ENCODE measurements at places on chromosomes 11 and 22.

DNA sequence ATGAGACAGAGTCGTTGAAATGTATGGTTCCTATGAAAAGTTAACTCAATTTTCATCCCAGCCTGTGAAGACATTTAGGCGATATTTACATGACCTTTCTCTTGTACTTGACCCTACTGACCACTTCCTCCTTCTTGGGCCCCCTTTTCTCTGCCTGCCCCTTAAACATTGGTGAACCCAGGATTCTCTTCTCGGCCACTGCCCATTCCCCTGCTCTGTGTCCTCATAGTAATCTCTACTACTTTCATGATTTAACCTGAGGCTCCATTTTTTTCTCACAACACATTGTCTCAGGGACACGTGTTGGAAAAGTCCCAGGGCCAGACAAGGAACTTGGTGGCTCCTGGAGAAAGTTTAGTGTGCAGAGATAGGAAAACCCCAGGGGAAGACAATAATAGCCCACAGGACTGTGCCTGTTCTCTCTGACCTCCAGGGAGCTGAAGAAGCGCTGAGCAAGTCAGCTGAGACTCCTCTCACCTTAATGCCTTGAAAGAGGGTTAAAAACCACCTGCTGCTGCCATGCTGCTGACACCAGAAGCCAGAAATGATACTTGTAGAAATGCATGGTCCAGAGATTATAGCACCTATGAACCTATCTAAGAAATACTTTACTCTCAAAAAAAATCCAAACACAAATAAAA is 42.5 kb upstream of the SPATA19 start:
- H3K4me1 ChIP-seq = no peaks in the 10 kb centered on the region
- no peaks in the 10 kb centered on the region for H3K36me3 ChIP-seq
- no peak for DNase-seq
- no peak overlapping the region for H3K27ac ChIP-seq
- H3K4me3 ChIP-seq = no peak overlapping the region
- H3K27me3 ChIP-seq = no peaks in the 10 kb centered on the region

DNA sequence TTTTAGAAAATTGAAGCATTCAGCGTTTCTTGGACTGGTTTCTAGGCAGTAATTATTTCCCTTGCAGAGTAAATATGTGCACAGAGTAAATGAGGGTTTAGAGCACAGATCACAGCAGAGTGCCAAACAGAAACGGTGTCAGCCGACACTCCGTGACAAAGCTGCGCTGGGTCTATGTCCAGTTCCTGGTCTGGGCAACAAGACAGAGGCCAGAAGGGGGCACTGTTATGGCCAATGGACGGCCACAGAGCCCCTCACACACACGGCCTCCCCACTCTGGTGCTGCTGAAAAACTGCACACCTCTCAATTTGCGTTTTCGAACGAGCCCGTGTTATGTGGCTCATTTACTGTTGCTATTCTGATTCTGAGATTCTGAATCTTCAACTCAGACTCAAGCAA is 180.7 kb downstream of the MPPED1 start:
- no peak overlapping the region for H3K4me3 ChIP-seq
- no peaks in the 10 kb centered on the region for H3K27me3 ChIP-seq
- no peaks in the 10 kb centered on the region for H3K36me3 ChIP-seq
- H3K4me1 ChIP-seq = no peaks in the 10 kb centered on the region
- H3K27ac ChIP-seq = no peak overlapping the region
- DNase-seq = no peak

- H3K4me1 ChIP-seq = peaks cover 6% of the 10 kb centered on the region
- peaks cover 10% of the 10 kb centered on the region for H3K36me3 ChIP-seq
- H3K27ac ChIP-seq = no peak overlapping the region
- no peaks in the 10 kb centered on the region for H3K27me3 ChIP-seq
Measured at GRCh38 chr22:20957683-20958431, 9.2 kb upstream of the AIFM3 start.

DNA sequence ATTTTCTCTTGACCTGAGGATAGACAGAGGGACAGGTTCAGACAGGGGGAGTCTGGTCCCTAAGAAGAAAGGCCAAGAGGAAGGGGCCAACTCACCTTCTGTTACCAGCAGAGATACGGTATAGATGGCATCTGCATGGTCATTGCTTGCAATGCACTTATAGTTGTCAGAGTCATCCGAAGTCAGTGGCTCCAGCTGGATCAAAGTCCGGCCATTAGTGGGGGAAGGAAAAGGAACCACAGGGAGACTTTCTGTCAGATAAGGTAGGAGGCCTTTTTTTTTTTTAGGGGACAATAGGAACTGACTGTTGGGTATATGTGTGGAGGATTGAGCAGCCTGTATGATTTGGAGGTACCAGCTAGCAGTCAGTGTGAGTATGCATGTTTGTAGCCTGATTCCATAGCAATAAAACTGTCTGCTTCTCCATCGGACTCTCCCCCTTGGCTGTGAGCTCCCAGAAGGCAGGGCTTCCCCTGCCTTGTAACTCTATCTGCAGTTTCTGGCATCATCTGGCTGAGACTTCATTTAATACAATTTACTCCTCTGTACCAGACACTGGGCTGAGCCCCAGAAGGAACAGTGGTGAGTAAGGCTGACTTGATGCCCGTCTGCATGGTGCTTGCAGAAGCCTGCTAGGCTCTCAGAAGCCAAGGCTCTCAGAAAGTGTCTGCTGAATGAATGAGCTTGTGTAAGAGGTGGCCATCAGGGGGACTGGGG is 5.7 kb downstream of the IGSF22 start:
- H3K4me1 ChIP-seq = no peaks in the 10 kb centered on the region
- H3K4me3 ChIP-seq = peak overlapping the region; percentile 69
- no peak overlapping the region for H3K27ac ChIP-seq

- H3K27ac ChIP-seq = no peak overlapping the region
- no peaks in the 10 kb centered on the region for H3K27me3 ChIP-seq
- DNase-seq = no peak
Measured at GRCh38 chr11:13429836-13430235, 33.2 kb downstream of the BTBD10 start.

DNA sequence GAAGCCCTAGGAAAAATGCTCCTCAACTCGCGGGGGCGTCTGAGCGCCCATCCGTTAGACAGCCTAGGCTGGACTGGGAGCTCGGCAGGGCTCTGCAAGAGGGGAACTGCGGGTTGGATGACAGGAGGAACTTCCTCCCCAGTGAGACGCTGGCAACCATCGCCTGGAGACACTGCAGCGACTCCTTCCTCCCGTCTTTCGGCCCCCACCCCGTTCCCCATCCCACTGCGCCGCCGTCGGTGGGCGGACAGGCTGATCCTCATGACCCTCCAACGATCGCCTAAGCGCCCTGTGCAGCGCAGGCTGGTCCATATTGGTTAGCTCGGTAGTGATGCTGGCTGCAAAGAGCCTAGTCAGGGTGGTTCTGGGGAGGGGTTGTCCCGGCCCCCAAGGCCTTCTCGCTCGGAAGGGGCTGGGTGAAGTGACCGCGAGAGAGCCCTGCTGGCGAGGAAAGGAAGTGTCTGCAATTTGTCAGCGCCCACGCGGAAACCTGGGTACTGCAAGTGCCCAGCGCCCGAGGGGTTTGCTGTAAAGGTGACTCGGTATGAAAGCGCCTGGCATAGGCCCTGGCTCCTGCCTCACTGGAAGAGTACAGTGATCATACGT is 638 bp downstream of the NRGN start:
- no peak overlapping the region for H3K27ac ChIP-seq
- peaks cover 8% of the 10 kb centered on the region for H3K27me3 ChIP-seq
- H3K4me3 ChIP-seq = peak overlapping the region; percentile 68
- DNase-seq = no peak
- H3K36me3 ChIP-seq = no peaks in the 10 kb centered on the region
- peaks cover 4% of the 10 kb centered on the region for H3K4me1 ChIP-seq

GRCh38 chr11:126993599-126993998 is 7.0 kb downstream of the KIRREL3 start:
- H3K27me3 ChIP-seq = peaks cover 26% of the 10 kb centered on the region
- no peak for DNase-seq
- no peaks in the 10 kb centered on the region for H3K36me3 ChIP-seq
- no peak overlapping the region for H3K27ac ChIP-seq
- H3K4me3 ChIP-seq = no peak overlapping the region
- H3K4me1 ChIP-seq = no peaks in the 10 kb centered on the region

DNA sequence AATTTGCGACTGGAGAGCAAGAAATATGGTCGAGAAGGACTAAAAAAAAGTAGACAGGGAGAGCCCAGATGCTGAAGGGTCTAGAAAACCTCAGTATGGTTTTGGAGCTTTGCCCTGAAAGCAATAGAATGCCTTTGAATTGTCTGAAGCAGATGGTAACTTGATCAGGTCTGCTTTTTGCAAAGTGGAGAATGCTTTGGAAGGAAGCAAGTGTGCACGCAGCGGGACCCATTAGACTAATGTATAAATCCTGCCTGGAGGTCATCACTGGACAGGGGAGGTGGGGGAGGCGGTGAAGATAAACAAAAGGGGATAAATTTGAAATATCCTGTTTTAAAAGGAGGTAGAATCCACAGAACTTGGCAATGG is 757 bp upstream of the HINFP start:
- no peaks in the 10 kb centered on the region for H3K27me3 ChIP-seq
- peak overlapping the region; percentile 93 for H3K4me3 ChIP-seq
- H3K36me3 ChIP-seq = peaks cover 47% of the 10 kb centered on the region
- H3K27ac ChIP-seq = peak overlapping the region; percentile 78
- H3K4me1 ChIP-seq = peaks cover 10% of the 10 kb centered on the region

DNA sequence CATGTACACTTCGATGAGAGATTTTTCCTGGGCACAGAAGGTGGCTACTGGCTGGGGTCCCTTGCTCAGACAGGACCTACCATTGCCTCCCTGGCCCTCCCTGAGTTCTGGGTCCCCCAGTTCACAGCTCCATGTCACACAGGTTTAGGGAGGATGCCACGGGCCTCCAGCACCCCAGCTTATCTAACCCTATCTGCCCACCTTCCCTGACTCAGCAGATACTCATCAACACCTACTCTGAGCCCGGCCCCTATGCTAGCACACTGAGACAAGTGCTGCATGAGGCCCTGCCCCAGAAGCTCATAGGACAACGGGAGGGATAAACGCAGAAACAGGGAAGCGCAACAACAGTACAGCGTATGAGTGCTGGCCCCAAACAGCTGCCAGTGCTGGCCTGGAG is 9.6 kb downstream of the NAGA start:
- H3K4me1 ChIP-seq = no peaks in the 10 kb centered on the region
- no peak for DNase-seq

DNA sequence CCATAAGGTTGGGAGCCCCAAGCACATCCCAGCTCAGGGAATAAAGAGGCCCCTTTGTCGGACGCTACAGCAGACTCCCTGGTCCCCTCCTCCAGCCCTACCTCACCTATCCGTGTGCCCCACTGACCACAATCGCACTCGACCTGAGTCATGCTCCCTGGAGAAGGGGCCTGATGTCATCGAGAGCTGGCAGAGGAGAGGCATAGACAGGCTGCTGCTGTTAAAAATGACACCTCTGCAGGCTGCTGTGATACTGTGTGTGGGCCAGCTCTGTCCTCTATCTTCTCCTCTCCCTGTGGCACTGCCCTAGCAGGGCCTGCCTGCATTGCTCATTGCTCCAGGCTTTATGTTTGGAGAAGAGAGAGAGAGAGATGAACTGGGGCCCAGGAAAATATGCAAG is 123.4 kb upstream of the SYT13 start:
- H3K36me3 ChIP-seq = no peaks in the 10 kb centered on the region
- no peaks in the 10 kb centered on the region for H3K27me3 ChIP-seq
- H3K4me3 ChIP-seq = no peak overlapping the region
- no peak overlapping the region for H3K27ac ChIP-seq
- DNase-seq = no peak

DNA sequence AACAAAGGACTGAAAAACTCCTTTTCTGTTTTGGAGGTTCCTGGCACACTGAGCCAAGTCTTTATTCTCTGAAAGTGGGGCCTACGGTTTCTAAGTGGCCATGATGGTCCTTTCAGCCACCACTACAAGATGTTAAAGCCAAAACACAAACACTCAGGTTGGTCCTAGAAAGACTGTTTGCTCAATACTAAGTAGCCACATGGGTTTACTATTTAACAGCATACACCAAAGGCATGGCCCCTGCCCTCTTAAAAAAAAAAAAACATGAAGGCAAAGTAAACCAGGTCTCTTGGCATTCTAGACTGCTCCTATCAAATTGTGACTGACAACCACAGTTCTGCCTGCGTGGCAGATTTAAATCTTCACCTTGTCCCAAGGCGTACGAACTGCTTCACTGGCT is 123.6 kb upstream of the BID start:
- peaks cover 6% of the 10 kb centered on the region for H3K4me1 ChIP-seq
- no peak for DNase-seq
- H3K4me3 ChIP-seq = no peak overlapping the region
- H3K27ac ChIP-seq = peak overlapping the region; percentile 73

DNA sequence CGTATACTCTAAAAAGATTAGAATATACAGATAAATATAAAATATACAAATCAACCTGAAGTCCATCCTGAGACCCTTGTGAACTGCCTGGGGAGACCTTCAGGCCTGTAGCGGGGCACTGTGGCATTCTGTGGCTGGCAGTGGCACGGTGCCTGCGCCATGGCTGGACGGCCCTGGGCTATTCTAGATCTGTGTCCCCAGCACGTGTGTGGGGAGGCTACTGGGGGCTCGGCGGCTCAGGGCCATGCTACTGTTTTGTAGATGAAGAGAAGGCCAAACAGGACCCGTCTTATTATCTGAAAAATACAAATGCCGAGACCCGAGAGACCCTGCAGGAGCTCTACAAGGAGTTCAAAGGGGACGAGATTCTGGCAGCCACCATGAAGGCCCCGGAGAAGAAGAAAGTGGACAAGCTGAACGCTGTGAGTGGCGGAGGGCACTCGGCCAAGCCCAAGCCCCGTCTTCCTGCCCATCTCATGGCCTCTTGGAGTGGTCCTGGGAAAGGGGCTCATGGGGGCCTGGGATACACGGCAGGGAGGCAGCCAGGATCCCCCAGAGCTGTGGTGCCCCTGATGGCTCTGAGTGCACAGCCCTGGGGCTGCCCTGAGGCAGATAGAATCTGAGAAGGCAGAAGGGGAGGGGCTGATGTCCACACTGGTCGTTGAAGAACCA is 18.8 kb downstream of the PPIL2 start:
- H3K36me3 ChIP-seq = no peaks in the 10 kb centered on the region
- no peak overlapping the region for H3K4me3 ChIP-seq
- H3K27ac ChIP-seq = no peak overlapping the region
- no peaks in the 10 kb centered on the region for H3K27me3 ChIP-seq

DNA sequence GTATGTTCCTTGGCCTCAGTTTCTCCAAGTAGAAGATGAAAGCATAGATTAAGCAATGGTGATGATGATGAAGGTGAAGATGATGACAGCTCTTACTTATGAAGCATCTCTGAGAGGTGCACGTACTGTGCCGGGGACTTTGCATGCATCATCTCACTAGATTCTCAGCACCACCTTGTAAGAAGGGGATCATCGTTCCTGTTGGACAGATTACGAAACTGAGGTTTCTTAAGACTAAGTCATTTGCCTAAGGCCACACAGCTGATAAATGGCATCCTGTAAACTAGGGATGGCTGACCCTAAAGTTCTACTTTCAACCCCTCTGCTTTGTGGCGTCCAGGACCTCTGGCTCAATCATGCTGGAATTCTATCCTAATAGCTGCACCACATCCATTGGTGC is 8.7 kb downstream of the MS4A15 start:
- no peak for DNase-seq
- H3K4me1 ChIP-seq = peaks cover 8% of the 10 kb centered on the region
- no peaks in the 10 kb centered on the region for H3K36me3 ChIP-seq
- H3K4me3 ChIP-seq = no peak overlapping the region
- no peak overlapping the region for H3K27ac ChIP-seq

DNA sequence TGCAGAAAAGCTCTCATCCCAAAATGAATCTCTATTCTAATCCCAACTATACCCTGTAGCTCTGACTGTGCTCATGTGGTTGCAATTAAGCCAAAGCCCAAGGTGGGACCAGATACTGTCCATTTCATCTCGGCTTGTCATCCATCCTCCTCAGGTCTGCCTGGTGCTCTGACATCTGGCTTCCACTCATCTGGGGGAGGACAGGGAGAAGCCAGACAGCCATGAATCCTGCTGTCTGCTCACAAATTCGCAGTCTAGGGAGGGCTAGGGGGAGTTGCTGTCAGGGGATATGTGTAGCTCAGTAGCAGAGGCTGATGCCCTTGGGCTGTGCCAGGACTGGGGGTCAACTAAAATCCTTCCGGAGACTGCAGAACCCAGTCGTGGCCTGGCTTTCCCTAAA is 167.1 kb downstream of the ETS1 start:
- H3K4me3 ChIP-seq = no peak overlapping the region
- no peaks in the 10 kb centered on the region for H3K27me3 ChIP-seq
